ENCODE measurements at places on chromosomes 6 and 20.

GRCh38 chr6:142463988-142464387 lies 162.2 kb downstream of the ADGRG6 start:
- no peak for DNase-seq

- no peak for DNase-seq
These were observed 4.5 kb downstream of the BCAS4 start for GRCh38 chr20:50799176-50799889.

- no peak for DNase-seq
These were observed 525 bp downstream of the MACROD2 start for GRCh38 chr20:13995841-13996240.

DNA sequence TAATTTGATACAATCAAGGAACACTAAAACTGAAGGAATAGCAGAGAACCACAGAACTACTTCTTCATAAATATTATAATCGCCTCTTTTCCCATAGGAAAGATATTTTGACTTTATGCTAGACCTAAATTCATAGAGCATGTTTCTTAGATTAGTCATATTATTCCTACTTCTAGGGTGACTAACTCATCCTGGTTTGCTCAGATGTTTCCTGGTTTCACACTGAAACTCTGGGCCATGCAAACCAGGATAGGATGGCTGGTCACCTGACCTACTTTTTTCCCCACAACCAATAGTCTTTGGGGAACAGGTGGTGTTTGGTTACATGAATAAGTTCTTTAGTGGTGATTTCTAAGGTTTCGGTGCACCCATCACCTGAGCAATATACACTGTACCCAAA lies 42.8 kb downstream of the MMS22L start:
- no peak for DNase-seq

GRCh38 chr6:159693894-159694545 lies 979 bp upstream of the SOD2 start:
- DNase-seq, result no peak

GRCh38 chr20:41002842-41003142 lies 25.8 kb upstream of the TOP1 start:
- DNase-seq, result no peak

DNA sequence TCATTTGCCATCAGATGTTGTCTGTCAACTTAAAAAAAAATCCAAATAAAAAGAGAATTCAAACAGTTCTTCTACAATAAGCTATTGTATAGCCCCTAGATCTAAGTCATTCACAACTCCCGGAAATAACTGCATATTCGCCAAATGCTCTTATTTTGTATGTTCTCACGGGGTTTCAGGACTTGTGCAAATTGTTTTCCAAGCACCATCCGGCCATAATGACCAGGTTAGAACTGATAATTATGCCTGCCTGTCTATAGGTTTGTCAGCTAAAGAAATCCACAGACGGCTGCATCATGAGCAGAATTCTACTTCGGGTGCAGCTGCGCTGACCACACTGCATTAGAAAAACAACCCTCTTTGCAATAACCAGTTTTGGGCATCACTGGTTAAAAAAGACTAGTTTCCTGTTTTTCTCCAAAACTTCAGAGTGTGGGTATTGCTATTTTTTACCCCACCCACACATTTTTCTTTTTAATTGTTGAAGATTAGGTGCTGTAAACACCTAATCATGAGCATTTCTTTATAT lies 87.7 kb downstream of the HIVEP2 start:
- no peak for DNase-seq

GRCh38 chr20:45400346-45401031 lies 7.6 kb upstream of the DBNDD2 start:
- DNase-seq, result no peak

GRCh38 chr6:104952911-104953399 lies 4.0 kb upstream of the LIN28B start:
- no peak for DNase-seq

DNA sequence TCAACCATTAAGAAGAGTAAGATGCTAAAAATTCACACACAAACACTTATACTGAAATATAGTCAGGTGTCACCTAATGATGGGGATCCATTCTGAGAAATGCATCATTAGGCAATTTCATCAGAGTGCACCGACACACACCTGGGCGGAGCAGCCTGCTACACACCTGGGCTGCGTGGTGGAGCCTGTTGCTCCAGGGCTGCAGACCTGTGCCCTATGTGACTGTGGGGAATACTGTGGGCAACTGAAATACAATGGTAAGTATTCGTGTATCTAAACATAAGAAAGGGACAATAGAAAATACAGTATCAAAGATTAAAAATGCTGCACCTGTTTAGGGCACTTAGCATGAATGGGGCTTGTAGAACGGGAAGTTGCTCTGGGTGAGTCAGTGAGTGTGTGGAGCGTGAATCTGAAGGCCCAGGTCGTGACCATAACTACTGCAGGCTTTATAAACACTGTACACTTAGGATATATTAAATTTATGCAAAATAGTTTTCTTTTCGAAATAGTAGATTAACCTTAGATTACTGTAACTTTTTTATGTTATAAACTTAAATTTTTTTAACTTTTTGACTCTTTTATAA lies 124.4 kb upstream of the AFDN start:
- no peak for DNase-seq

DNA sequence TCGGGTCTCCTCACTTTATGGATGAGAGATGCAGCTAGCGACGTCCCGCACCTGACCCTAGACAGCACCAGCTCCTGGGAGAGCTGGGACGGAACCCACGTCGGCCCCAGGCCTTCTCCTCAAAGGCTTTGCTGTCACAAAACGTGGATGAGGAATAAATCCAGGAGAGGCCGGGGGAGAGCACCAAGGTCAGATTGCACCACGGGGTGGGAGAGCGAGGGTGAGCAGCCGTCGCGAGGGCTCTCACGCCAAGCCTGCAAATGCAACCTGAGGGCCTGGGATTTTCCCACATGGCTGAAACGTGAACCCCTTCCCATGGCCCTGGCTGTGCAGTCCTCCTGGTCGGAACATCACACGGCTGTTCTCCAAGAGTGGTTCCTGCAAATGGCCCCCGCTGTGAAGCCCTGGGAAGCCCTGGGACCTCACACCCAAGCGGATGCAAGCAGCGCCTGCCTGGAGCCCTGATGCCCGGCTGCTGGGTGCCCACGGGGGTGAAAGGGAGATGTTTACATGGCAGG lies 45.3 kb downstream of the DLL1 start:
- no peak for DNase-seq

GRCh38 chr20:717832-718231 lies 42.2 kb upstream of the SCRT2 start:
- DNase-seq, result no peak

- no peak for DNase-seq
These were observed 233.9 kb downstream of the PRL start for GRCh38 chr6:22062807-22063408.

GRCh38 chr20:15445056-15445840 lies 1107.8 kb upstream of the FLRT3 start:
- DNase-seq, result no peak

GRCh38 chr6:167846997-167847606 lies 20.4 kb downstream of the AFDN start:
- DNase-seq, result no peak

DNA sequence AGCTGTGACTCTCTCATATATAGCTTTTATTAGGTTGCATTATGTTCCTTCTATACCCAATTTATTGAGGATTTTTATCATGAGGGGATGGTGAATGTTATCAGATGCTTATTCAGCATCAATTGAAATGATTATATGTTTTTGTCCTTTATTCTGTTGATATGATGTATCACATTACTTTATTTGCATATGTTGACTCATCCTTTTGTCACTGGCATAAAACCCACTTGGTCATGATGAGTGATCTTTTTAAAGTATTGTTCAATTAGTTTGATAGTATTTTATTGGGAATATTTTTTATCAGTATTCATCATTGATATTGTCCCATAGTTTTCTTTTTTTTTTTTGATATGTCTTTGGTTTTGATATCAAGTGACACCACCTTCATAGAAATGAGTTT lies 529.9 kb downstream of the MMUT start:
- no peak for DNase-seq

DNA sequence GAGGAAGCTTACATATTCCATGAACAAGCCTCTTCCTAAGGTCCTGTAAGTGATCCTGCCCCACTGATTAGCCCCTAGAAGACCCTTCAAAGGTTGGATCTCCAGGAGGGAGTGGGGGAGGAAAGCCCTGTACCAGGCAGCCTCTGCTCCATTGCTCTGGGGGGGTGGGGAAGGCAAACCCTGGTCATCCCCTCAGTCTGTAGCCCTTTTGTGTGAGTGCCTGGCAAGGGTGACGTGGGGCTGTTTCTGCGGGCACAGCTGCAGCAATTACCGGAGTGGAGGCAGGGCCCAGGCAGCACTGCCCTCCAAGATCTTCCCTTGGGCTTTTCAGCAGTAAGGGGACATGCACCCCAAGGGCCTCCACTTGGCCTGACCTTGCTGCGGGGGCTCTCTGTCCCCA lies at the start of gene MOG:
MOG (plus strand) TSS at position 295 of the 400 bp plus-strand sequence. CDS start 118 bp downstream, outside the sequence.
- DNase-seq, result no peak

GRCh38 chr6:15730442-15730841 lies 67.6 kb upstream of the DTNBP1 start:
- no peak for DNase-seq

- no peak for DNase-seq
These were observed 307.6 kb downstream of the ALDH8A1 start for GRCh38 chr6:134642279-134642678.

DNA sequence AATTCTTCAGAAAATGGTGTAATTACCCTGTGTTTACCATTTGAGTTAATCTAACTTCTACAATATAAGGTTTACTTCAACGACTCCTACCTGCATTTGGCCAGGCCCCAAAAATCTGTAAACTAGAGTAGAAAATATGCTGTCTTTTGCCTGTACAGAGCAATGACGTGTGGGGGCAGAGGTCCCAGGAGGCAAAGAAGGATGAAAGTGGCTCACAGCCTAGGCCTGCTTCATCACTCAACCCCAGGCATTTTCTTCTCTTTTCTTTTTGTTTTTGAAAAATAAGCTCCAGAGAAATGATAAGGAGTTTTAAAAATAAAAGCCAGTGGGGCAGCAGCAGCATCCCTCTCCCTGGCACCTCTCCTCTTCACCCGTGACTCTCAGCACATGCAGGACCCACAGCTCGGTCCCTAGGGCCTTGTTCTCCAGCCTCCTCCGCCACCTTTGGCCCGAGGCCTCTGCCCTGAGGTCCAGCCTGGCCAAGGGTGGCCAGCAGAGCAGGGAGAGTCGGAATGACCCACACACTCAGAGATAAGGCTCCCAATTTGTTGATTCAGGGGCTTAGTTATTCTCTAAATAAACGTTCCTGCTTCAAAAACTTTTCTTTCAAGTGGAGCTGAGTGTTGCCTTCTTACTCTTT lies 310.3 kb upstream of the RNF24 start:
- DNase-seq, result no peak

DNA sequence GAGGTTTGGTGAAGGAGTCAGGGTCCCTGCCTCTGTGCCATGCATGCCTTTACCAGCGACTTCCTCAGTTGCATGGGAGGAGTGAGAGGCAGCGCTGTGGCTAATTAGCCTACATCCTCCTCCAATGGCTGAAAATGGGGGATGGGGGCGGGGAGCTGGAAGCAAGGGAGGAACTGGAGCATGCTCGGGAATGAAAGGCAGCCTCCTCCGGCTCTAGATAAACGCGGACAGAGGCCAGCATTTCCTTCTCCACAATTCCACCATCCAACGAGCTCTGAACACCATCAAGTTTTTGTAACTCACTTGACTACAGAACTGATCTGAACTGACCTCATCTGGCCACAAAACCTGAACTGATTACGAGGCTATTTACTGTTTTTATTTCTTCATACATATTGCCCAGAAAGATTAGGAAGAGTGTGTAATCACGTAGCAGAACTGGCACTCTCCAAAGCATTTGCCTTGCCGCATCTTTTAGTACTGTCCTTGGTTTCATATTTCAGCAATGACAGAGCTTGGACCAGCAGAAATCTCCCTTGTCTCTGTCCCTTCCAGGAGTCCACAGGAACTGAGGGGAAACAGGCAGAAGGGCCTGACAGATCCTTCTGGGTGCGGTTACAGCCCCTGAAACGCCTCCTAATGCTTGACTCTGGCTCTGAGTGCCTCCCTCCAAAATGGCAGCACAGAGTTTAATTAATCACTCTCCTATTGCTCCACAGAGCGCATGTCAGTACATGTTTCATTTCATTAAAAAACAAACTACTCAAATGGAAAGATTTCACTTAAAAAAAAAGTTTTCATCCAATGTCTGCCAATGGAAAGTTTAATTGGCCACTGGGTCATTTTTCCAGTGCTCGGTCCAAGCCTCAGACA lies 58.2 kb upstream of the TRAF3IP2 start:
- no peak for DNase-seq

GRCh38 chr6:8085053-8085511 lies 17.3 kb downstream of the EEF1E1 start:
- DNase-seq, result no peak

- DNase-seq, result no peak
These were observed 8.7 kb downstream of the GCM1 start for GRCh38 chr6:53139841-53140413.

DNA sequence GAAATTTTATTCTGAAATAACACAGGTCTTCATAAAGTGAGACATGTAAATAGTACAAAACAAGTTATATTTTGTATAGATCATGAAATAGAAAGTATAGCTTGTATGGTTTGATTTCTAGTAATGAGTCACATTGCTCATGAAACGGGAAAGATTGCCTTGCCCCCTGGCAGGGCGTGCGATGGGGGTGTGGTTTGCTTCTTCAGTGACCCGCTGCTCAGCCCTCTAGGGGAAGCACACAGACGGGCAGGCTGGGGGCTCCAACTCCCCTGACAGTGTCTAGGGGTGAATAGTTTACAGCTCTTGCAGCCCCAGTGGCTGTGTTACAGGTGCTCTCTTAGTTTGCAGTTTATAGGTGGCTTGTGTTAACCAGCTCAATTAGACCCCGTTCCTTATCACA lies 170.5 kb upstream of the RGS17 start:
- DNase-seq, result no peak

- DNase-seq, result no peak
These were observed 24.7 kb downstream of the MYT1 start for GRCh38 chr20:64188682-64189529.

- DNase-seq, result no peak
These were observed 90.2 kb downstream of the ANKS1A start for GRCh38 chr6:34979218-34979617.

DNA sequence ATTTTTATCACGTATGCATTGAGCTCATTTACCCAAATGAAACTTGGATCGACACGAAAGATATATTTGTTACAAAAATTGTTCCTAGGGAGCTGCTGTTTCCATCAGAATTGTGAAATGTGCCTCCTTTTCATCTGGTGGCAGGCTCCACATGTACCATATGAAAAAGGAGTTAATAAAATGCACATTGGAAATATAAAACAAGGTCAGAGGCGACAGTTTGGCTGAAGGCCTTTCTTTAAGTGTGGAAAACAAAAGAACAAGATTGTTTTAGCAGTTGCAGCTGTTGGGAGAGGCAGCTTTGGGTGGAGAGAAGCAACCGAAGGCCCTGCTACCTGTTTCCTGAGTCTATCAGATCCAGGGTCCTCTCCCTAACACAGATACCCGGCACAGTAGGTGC lies 334.5 kb upstream of the NT5E start:
- DNase-seq, result no peak

- no peak for DNase-seq
These were observed 105.4 kb upstream of the MCHR2 start for GRCh38 chr6:100099189-100100074.

GRCh38 chr6:124197148-124197547 lies 393.5 kb downstream of the NKAIN2 start:
- DNase-seq, result no peak

- no peak for DNase-seq
These were observed 75.2 kb upstream of the SOX4 start for GRCh38 chr6:21518317-21518716.

GRCh38 chr6:98864497-98864896 lies 30.1 kb downstream of the POU3F2 start:
- DNase-seq, result no peak

Measured in stimulated activated CD4-positive, alpha-beta T cell treated with anti-CD3 and anti-CD28 coated beads, TNF-alpha, amount 100 ng/mL, for 1 hour (primary cell).